Stimulated activated CD4-positive, alpha-beta T cell treated with anti-CD3 and anti-CD28 coated beads, Interleukin-2, amount 100 ng/mL, for 24 hours (primary cell): ENCODE measurements at places on chromosomes 12 and 14.

- DNase-seq, result peak; percentile 46
Observed at GRCh38 chr14:103141117-103141796, 18.0 kb downstream of the TNFAIP2 start.

GRCh38 chr12:132458441-132458840, 31.5 kb upstream of the FBRSL1 start:
- no peak for DNase-seq

GRCh38 chr12:62995097-62995496, 60.1 kb upstream of the PPM1H start:
- no peak for DNase-seq

DNA sequence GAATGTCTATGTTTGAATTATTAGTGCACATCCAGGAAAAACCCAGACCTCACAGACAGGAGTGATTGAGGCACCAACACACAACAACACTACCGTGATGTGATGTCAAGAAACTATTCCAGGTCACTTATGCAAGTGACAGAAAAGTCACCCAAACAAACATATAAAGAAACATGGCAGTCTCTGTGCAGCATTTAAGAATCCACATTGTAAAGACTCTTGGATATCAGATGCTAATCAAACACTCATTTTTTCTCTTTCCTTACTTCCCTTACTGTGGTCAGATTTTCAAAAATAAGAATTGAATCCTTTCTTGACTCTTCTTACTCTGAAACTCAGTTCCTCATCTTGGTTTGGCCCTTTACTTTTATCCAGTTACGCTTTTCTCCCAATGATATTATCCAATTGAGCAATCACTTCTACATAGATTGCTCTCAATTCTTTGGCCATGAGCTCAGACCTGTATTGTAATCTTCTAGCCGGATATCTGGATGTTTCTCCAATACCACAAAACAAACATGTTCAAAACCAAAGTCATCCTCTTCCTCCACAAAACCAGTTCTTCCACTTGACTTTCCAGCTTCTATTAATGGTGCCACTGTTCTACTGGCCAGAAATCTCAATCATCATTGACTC, 115.4 kb downstream of the DUSP6 start:
- DNase-seq, result no peak

DNA sequence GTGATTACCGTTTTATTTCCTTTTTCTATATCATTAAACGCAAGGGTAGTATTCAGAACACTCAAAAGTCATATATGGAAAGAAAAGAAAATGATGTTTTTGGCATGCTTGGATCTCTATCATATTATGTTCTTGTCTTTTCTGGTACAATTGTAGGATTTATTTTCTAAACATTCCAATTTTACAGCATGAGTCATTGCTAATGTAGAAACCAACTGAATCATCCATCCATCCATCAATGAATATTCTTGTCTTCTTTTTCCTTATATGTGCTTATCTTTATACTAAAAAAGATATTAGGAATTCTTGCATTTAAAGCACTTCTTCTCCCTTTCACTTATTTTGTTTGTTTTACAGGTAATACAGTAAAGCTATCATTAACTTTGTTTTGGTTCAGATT, 20.4 kb upstream of the AMIGO2 start:
- DNase-seq, result no peak
